ENCODE measurements at places on chromosomes 1 and 21. TPM values are rescaled to one million over a fixed set of nuclear protein-coding genes. Genes with fewer than 3 reads are reported as not detected.

GRCh38 chr1:183287191-183287675 is 101.2 kb downstream of the LAMC2 start:
- no peak for DNase-seq
- no peaks in the 10 kb centered on the region for H3K27me3 ChIP-seq
- peak overlapping the region; percentile 41 for H3K27ac ChIP-seq

DNA sequence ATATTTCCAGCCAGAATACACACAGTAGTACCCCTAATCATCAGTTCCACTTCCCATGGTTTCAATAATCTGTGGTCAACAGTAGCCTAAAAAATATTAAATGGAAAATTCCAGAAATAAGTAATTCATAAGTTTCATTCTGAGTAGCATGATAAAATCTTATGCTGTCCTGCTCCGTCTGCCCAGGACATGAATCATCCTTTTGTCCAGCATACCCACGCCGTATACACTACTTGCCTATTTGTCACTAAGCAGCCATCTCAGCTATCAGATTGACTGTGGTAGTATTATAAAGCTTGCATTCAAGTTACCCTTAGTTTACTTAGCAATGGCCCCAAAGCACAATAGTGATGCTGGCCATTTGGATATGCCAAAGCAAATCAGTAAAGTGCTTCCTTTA is 118.7 kb downstream of the SLC5A9 start:
- H3K27me3 ChIP-seq: no peaks in the 10 kb centered on the region
- H3K4me1 ChIP-seq: no peaks in the 10 kb centered on the region
- H3K36me3 ChIP-seq: no peaks in the 10 kb centered on the region
- DNase-seq: no peak
- H3K27ac ChIP-seq: no peak overlapping the region
- H3K4me3 ChIP-seq: no peak overlapping the region

DNA sequence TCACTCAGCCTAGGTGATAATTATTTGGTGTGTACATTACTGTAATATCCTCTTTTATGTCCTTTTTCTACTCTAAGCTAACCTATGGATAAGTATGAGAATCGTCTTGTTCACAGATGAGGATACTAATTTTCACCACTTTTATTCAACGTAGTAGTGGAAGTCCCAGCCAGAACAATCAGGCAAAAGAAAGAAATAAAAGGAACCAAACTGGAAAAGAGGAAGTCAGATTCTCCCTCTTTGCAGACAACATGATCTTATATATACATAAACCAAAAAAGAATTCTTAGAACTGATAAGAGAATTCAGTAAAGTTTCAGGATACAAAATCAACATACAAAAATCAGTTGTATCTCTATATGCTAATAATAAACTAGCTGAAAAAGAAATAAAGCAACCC is 12.6 kb upstream of the RGL1 start:
- no peaks in the 10 kb centered on the region for H3K4me1 ChIP-seq
- no peaks in the 10 kb centered on the region for H3K36me3 ChIP-seq
- H3K27ac ChIP-seq: no peak overlapping the region
- DNase-seq: no peak

DNA sequence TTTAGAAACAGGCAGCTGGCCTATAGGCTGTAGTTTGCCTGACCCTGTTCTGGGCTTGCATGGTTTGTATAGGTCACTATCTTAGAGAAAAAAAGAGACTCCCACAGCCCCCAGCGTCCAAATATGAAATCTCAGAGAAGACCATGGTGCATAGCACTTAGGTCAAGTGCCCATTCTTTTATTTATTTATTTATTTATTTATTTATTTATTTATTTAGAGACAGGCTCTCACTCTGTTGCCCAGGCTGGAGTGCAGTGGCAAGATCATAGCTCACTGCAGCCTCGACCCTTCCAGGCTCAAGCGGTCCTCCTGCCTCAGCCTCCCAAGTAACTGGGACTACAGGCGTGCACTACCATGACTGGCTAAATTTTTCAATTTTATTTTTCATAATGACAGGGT is 50.8 kb upstream of the ARTN start:
- H3K27me3 ChIP-seq: no peaks in the 10 kb centered on the region
- no peak for DNase-seq
- H3K4me1 ChIP-seq: peaks cover 9% of the 10 kb centered on the region

GRCh38 chr1:37051346-37051745 is 17.0 kb upstream of the GRIK3 start:
- no peak for DNase-seq
- H3K4me1 ChIP-seq: no peaks in the 10 kb centered on the region
- no peaks in the 10 kb centered on the region for H3K36me3 ChIP-seq
- no peak overlapping the region for H3K4me3 ChIP-seq
- no peaks in the 10 kb centered on the region for H3K27me3 ChIP-seq

GRCh38 chr1:185207170-185207569 is 50.2 kb downstream of the SWT1 start:
- no peak overlapping the region for H3K27ac ChIP-seq
- H3K4me1 ChIP-seq: no peaks in the 10 kb centered on the region
- no peaks in the 10 kb centered on the region for H3K27me3 ChIP-seq
- H3K4me3 ChIP-seq: no peak overlapping the region
- no peaks in the 10 kb centered on the region for H3K36me3 ChIP-seq

- H3K27ac ChIP-seq: no peak overlapping the region
- peaks cover 8% of the 10 kb centered on the region for H3K4me1 ChIP-seq
- H3K4me3 ChIP-seq: no peak overlapping the region
Observed at GRCh38 chr21:33208534-33208933, 21.2 kb upstream of the IFNAR2 start.

DNA sequence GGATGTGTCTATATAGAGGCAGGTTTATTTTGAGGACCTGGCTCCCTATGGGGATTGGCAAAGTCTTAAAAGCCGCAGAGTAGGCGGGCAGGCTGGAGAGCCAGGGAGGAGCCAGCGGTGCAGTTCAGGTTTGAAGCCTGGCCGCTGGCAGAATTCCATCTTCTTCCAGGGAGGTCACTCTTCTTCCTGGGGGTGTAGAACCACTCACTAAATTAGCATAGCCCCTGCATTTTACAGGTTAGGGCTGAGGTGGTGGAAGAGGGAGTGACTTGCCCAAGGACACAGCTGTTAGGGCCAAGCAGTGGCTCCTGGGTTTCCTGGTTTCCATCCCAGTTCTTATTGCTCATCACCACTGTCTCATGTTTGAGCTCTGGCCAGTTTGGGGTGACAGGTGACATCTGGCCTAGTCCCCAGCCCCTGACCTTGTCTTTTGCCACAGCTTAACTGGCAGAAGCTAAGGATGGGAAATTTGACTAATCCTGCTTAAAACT is 1.4 kb downstream of the PINK1 start:
- no peaks in the 10 kb centered on the region for H3K27me3 ChIP-seq
- peaks cover 23% of the 10 kb centered on the region for H3K4me1 ChIP-seq
- H3K36me3 ChIP-seq: no peaks in the 10 kb centered on the region
- peak overlapping the region; percentile 68 for H3K4me3 ChIP-seq
- DNase-seq: peak; percentile 59
- peak overlapping the region; percentile 97 for H3K27ac ChIP-seq

DNA sequence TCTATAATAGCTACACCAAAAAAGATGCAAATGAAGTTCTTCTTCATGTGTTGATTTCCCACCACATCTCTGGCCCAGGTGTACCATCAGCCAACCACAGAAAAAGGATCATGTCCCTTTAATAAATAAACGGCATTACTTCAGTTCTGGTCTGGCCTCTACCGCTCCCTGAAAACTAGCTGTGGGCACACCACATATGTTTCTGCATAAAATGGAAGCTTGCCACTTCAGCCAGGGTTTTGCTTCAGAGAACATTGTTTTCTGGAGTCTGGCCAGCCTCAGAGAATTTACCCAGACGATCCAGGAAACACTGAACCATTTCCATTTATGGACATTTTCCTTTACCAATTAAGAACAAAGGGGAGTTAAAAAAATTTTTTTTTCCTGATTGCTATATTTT is 5.8 kb upstream of the LAMC2 start:
- no peaks in the 10 kb centered on the region for H3K27me3 ChIP-seq
- peak; percentile 40 for DNase-seq
- no peak overlapping the region for H3K4me3 ChIP-seq
- H3K36me3 ChIP-seq: no peaks in the 10 kb centered on the region

DNA sequence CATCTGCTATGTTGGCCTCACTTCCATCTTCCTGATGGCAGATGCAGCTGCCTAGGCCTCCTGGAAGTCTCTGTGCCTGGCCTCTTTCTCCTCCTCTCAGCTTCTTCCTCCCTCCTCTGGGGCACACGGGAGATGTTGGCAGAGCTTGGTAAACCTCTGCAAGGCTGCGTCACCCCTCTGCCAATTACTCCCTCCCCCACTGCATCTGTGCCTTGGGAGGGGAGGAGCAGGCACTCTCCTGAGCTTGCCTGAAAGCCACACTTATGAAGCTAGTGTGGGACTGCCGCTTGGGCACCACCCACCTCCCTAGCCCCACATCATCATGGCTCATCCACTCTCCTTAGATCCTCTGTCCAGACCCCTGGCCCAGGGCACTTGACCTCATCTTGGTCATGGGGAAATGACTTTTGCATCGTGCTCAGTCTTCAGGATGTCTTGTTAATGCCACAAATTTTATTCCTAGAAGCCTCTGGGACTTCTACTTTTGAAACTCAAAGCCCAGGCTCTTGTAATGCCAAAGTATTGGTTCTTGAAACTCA is 7.3 kb upstream of the TMEM51 start:
- no peaks in the 10 kb centered on the region for H3K4me1 ChIP-seq
- H3K27me3 ChIP-seq: no peaks in the 10 kb centered on the region
- no peak overlapping the region for H3K4me3 ChIP-seq
- H3K27ac ChIP-seq: no peak overlapping the region
- DNase-seq: no peak
- H3K36me3 ChIP-seq: no peaks in the 10 kb centered on the region

DNA sequence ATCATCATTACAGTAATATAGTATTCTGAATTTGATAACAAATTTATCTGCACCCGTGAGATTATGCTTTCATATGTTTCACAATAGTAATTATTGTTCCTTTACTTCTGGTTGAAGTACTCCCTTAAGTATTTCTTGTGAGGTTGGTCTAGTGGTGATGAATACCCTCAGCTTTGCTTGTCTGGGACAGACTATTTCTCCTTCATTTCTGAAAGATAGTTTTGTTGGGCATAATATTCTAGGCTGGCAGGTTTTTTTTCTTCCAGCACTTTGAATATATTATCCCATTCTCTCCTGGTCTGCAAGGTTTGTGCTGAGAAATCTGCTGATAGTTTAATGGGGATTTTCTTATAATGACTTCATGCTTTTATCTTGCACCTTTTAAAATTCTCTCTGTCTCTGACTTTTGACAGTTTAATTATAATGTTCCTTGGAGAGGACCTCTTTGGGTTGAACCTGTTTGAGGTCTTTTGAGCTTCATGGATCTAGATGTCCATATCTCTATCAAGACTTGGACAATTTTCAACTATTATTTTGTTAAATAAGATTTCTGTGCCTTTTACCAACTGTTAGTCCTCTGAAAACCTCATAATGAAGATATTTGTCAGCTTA is 371.5 kb upstream of the VAMP3 start:
- H3K27me3 ChIP-seq: no peaks in the 10 kb centered on the region
- no peak overlapping the region for H3K27ac ChIP-seq
- H3K4me3 ChIP-seq: no peak overlapping the region
- H3K36me3 ChIP-seq: no peaks in the 10 kb centered on the region
- H3K4me1 ChIP-seq: no peaks in the 10 kb centered on the region

GRCh38 chr1:160376525-160377131 is 9.8 kb downstream of the NHLH1 start:
- DNase-seq: peak; percentile 17
- H3K4me1 ChIP-seq: no peaks in the 10 kb centered on the region
- H3K27ac ChIP-seq: no peak overlapping the region
- no peaks in the 10 kb centered on the region for H3K36me3 ChIP-seq
- no peak overlapping the region for H3K4me3 ChIP-seq
- H3K27me3 ChIP-seq: no peaks in the 10 kb centered on the region

Gene AJAP1
- total RNA-seq: 0.16 TPM

Gene CELA3B
- total RNA-seq: not detected

Gene ILF2
- total RNA-seq: 55.7 TPM

Gene ARV1
- 28.4 TPM for total RNA-seq

Gene ILDR2
- total RNA-seq: 5.4 TPM

Gene DNALI1
- total RNA-seq: 1.6 TPM

Gene USH2A
- not detected for total RNA-seq

Gene UBE4B
- total RNA-seq: 145 TPM

Gene LYST
- 22.8 TPM for total RNA-seq

All from transverse colon (tissue), 4 donors.